ENCODE measurements at places on chromosomes 4 and X. TPM values are rescaled to one million over a fixed set of nuclear protein-coding genes. Genes with fewer than 3 reads are reported as not detected.

GRCh38 chrX:350534-351323 is 32.1 kb upstream of the GTPBP6 start:
- no peak for DNase-seq

GRCh38 chr4:97353876-97354275 is 789.4 kb downstream of the STPG2 start:
- DNase-seq: no peak

GRCh38 chr4:102761906-102762305 is 1.1 kb upstream of the MANBA start:
- DNase-seq: no peak

- DNase-seq: peak; percentile 39
Measured at GRCh38 chr4:147518846-147519767, 38.2 kb downstream of the EDNRA start.

GRCh38 chr4:34066126-34066525 is 2178.2 kb downstream of the ARAP2 start:
- no peak for DNase-seq

DNA sequence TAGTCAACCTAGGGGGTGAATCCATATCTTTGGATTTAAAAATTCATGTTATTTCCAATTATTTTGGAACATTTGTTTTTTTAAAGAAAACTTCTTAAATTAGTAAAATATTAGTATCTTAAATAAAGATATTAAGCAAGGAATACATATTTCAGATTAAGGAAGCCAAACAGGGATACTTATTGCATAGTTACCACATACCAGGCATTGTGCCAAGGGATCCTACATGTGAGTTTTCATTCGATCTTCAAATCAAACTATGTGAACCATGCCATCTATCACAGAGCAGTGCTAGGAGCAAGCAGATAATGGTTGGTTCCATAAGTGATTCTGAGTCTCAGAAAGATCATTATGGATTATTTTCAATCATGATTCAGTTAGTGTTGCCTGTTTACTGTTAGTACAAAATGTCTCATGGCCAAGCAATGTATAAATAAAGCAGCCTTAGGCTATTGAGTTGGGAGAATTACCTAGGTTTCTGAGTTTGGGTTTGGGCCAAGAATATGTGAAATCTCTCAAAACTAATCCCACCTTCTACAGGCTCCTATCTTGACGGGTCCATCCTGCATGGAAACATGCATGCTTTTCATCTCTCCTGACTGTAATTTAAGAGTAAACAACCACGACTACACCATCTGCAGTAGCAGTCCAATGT is 176.7 kb downstream of the NPFFR2 start:
- no peak for DNase-seq

DNA sequence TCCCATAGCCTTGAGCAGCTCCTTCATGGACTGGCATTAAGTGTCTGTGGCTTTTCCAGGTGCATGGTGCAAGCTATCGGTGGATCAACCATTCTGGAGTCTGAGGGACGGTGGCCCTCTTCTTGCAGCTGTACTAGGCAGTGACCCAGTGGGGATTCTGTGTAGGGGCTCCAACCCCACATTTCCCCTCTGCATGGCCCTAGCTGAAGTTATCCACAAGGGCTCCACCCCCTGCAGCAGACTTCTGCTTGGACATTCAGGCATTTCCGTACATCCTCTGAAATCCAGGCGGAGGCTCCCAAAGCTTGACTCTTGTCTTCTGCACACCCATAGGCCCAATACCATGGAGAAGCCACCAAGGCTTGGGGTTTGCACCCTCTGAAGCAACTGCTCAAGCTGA is 89.3 kb upstream of the PGRMC2 start:
- no peak for DNase-seq

GRCh38 chr4:147753047-147753446 is 21.2 kb downstream of the ARHGAP10 start:
- no peak for DNase-seq

ABCG2 gene
- polyA plus RNA-seq: 7.4 TPM

PCSK1N gene
- 7.0 TPM for polyA plus RNA-seq

USP26 gene
- not detected for polyA plus RNA-seq

DNA sequence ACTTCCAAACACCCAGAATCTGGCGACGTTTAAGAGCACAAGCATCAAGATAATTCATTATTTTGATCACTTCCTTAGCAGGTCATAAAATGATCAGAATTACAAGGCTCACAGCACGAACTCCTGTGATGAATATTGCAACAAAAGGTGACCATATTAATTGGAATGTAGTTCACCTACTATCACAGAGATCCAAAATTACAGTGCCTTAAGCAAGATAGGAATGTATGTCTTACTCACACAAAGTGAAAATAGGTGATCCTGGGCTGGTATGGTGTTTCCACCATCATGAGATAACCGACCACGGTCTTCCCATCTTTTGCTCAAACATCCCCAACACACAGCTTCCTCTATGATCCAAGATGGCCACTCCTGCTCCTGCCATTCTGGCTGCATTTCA is 131.2 kb downstream of the SCFD2 start:
- DNase-seq: no peak

CXCL5 gene
- polyA plus RNA-seq: not detected

- DNase-seq: no peak
Measured at GRCh38 chr4:16617435-16617834, 281.0 kb downstream of the LDB2 start.

- DNase-seq: peak; percentile 32
Measured at GRCh38 chr4:60805500-60806313, 394.4 kb upstream of the ADGRL3 start.

- no peak for DNase-seq
Measured at GRCh38 chr4:26748811-26749210, 111.8 kb upstream of the STIM2 start.

GRCh38 chr4:19492606-19493005 is 759.1 kb upstream of the SLIT2 start:
- DNase-seq: no peak

UGT2B7 gene
- 26.1 TPM for polyA plus RNA-seq

DNA sequence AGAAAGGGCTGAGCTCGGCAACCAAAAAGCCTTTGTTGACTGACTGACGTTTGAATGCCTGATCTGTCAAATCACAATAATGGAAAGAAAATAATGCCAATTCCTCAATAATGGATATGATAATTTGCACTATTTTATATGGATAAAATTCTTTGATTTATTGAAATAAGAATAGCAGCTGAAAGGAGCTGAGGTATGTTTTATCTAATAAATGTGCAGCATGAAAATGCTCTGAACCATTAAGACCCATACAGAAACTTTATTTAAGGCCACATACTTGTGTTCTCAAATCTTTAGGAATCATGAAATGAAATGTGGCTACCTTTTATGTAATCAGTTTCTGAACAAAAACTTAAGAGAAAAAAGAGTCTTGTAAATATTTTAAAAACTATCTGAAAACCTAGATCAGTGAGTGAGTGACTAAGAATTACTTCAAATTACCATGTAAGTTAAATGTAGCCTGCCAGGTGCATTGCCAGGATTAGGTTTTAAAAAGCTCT is 69.8 kb downstream of the TMA16 start:
- no peak for DNase-seq

SUPT20HL2 gene
- not detected for polyA plus RNA-seq
